ENCODE measurements at places on chromosomes 16 and 17.

- no peak for DNase-seq
Observed at GRCh38 chr17:15456496-15456895, 10.9 kb downstream of the CDRT4 start.

DNA sequence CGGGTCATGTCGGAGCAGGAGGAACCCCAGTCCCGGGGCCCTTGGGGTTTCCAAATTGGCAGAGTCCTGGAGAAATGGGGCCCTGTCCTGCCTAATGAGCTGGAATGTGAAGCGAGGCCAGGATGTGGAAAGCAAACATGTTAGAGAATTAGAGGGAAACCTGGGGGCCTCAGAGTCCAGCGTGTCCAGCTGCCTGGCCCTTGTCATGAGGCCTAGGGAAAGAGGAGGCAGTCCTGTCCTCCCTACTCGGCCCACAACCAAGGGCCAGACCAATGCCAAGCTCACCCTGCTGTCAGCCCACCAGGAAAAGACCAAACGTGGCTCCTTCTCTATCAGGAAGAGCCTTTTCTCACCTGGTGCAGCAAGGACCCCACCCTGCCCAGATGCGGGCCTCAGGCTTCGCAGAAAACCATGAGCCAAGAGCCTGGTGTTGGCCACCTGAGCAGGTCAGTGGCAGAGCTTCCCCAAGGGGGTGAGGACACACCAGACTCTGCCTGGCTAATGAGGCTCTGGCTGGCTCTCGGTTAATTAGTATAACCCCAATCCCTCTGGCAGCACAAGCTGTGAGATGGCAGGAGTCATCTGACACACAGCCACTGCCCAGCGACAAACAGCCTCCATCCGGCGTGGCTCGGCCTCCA, 10.1 kb downstream of the TEKT5 start:
- DNase-seq: no peak

DNA sequence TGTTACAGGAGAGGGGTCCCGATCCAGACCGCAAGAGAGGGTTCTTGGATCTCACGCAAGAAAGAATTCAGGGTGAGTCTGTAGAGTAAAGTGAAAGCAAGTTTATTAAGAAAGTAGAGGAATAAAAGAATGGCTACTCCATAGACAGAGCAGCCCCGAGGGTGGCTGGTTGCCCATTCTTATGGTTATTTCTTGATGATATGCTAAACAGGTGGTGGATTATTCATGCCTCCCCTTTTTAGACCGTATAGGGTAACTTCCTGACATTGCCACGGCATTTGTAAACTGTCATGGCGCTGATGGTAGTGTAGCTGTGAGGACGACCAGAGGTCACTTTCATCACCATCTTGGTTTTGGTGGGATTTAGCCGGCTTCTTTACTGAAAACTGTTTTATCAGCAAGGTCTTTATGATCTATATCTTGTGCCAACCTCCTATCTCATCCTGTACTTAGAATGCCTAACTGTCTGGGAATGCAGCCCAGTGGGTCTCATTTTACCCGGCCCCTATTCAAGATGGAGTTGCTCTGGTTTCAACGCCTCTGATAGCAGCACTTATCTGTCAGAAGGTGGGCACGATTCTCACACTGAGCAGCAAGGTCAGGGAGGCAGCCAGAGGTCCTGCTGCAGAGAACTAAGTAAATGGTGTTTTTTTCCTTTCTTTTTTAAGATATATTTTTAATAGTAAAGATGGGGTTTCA, 26.5 kb upstream of the XYLT2 start:
- DNase-seq: no peak

- no peak for DNase-seq
Observed at GRCh38 chr16:54282202-54282927, 4.2 kb downstream of the IRX3 start.

- no peak for DNase-seq
Observed at GRCh38 chr16:71216714-71217113, 13.8 kb downstream of the HYDIN start.

GRCh38 chr17:68588362-68588761, 12.8 kb downstream of the FAM20A start:
- no peak for DNase-seq

GRCh38 chr17:3960764-3961163, 3.5 kb downstream of the ATP2A3 start:
- DNase-seq: no peak

DNA sequence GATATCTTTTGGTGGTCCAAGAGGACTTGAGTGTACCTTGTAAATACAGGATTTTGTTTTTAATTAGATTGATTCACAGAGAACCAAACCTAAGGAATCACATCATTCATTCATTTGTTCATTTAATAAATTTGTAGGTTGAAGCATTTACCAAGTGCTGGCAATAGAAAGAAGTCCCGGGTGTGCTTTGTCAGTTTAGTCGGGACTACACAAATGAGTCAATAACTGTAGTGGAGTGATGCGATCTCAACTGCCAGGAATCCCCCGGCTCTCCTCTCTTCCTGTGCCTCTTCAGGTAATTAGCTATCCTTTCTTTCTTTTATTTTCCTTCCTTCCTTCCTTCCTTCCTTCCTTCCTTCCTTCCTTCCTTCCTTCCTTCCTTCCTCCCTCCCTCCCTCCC, 1.4 kb upstream of the WWOX start:
- no peak for DNase-seq

DNA sequence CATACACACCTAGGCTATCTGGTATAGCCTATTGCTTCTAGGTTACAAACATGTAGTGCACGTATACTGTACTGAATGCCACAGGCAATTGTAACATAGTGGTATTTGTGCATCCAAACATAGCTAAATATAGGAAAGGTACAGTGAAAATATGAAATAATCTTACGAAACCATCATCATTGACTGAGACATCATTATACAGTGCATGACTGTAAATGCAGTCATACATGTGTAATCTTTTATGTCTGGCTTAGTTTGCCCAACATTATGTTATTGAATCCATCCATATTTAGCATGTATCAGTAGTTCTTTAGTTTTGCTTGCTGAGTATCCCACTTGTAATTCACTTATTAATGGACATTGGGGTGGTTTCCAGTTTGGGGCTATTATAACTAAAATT, 124.9 kb downstream of the CYLD start:
- DNase-seq: no peak

DNA sequence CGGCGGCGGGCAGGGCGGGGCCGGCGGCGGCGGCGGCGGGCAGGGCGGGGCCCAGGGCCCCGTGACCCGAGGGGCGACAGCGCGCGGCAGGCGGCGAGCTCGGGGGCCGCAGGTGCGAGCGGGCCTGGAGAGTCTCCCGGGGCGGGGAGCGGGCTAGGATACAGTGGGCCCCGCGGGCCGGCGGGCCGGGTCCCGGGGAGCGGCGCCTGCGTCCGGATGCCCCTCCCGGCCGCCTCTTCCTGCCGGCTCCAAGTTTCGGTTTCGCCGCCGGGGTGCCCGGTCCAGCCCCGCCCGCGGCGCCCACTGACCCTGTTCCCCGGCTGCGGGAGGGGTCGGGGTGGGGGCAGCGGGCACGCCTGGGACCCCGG, at the start of gene RNF213:
Gene RNF213, plus strand, starts transcription at position 62 of the 368 bp plus-strand sequence. CDS start 2,830 bp downstream, outside the sequence.
- DNase-seq: no peak

GRCh38 chr17:63629627-63630026, 7.4 kb downstream of the MAP3K3 start:
- no peak for DNase-seq

- DNase-seq: no peak
Observed at GRCh38 chr17:79002796-79003593, 6.6 kb downstream of the CANT1 start.

GRCh38 chr16:58056580-58056979, 31.0 kb downstream of the MMP15 start:
- DNase-seq: no peak

DNA sequence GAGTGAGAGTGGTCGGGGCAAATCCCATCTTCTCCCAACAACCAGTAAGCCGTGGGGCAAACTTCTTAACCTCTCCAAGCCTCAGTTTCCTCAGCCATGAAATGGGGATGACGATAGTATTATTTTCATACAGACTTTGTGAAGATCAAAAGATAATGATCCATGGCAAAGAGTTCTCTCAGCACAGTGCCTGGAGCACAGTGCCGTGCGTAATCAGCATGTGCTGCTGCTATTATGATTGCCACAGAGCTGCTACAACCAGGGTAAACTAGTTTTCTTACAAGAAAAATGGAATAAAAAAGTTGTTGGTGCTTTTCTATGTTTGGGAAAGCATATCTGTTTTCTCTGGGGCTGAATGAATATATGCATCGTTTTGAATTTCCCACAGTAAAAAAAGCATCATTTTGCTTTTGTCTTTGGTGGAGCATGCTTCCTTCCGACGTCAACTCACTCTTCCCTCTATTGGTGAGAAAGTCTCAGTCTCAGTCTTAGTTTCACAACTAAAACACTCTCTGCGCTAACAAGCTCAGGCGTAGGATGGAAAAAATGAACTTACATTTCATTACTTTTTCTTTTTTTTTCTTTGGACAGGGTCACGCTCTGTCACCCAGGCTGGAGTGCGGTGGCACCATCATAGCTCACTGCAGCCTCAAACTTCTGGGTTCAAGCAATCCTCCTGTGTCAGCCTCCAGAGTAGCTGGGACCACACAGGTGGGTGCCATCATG, 37.2 kb downstream of the CDK5R1 start:
- no peak for DNase-seq

GRCh38 chr16:708019-708418, 2.4 kb upstream of the FBXL16 start:
- DNase-seq: no peak

DNA sequence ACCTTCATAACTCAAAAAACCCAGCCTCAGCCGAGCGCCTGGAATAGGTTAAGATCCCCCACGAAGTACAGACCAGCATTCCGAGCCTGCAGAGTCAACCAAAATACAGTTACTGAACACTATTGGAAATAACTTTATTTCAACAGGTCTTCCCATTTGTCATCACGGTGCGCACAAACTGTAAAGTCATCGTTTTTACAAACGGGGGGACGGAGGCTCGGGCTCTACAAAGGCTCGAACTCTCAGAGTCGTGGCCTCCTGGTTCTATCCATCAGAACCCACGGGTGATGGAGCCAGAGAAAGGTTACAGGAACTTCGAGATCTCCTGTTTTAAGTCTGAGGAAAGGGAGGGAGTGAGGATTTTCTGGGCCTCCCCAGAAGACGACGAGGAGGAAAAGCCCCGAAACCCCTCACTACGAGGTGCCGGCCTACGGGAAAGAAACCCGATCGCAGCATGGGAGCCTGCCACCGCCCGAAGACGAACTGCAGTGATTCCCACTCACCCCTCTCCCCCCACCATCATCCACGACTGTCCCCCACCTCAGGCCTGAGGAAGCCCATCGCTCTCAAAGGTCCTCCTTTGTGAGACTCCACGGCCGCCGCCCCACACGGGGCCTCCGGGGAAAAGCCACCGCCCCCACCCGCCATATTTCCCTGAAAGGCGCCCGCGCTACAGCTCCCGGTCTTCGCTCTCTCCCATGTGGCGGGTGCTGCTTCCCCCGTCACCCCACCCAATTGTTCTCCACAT, 917 bp downstream of the YWHAE start:
- DNase-seq: no peak

- DNase-seq: no peak
Observed at GRCh38 chr17:80362428-80363119, 52.4 kb upstream of the ENDOV start.

GRCh38 chr16:73887911-73888310, 408.7 kb upstream of the PSMD7 start:
- no peak for DNase-seq

DNA sequence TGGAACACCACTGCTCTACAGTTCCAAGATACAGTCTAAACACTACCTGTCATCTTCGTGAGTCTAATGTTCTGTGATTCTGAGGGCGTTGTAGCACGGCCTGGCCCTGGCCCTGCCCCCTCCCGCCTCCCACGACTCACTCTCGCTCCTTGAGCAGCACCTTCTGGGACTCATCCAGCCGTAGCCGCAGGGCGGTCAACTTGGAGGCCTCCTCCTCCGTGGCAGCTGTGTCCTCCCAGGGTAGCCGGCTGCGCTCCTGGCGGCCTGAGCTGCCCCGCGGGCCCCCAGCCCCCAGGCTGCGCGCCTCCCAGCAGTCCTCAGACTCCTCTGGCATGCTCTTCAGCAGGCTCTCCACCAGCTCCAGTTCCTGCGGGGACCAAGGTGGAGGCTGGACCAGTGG, 10.6 kb downstream of the CCDC102A start:
- DNase-seq: no peak

GRCh38 chr16:49578435-49579024, 204.9 kb downstream of the C16orf78 start:
- DNase-seq: no peak

GRCh38 chr16:75064403-75065148, 52.0 kb downstream of the LDHD start:
- no peak for DNase-seq

DNA sequence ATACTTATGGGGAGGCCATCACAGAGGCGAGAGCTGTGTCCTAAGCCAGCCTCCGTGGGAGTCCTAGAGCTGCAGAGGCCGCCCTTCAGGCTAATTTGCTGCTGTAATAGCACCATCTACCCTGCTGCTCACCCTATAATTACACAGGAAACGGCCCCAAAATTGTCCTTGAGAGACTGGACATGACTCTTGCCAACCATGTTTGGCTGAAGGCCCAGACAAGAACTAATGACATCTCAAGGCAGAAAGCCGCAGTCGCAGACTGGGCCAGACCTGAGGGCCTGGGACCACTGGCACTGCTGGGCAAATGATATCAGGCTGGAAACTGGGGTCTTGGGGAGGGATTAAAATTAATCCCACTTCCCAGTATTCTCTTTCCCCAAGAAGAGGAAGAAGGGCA, 24.1 kb downstream of the PSMD7 start:
- no peak for DNase-seq

DNA sequence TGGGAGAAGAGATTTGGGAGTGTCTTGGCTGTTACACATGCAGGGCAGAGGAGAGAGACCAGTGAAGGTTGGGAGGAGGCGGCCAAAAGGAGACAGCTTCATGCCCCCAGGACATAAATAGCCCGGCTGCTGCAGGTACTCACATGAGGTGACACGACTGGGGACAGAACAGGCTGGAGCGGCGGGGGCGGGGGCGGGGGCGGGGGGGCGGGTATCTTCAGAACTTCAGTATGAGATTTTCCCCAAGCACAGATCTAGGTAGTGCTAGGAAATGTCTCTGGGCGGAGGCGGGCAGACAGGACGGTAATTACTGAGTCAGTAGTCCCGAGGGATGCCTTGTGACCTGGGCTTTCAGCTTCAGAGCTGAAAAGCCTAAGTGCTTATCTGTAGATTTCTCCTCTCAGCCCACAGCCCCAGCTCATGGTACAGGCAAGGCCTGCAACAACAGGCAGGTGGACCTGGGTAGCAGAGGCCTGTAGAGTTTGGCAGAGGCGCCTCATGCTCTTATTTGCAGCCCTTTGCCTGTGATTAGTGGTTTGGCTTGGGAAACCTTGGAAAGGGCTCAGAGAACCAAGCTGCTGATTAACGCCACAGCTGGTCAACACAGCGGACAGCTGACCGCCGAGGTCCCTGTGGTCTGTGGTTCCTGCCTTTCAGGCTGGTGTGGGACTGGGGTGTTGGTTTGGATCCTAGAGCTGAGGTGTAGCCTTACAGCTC, 24.5 kb downstream of the UNK start:
- no peak for DNase-seq

- DNase-seq: no peak
Observed at GRCh38 chr16:70692130-70692872, 6.4 kb upstream of the MTSS2 start.

DNA sequence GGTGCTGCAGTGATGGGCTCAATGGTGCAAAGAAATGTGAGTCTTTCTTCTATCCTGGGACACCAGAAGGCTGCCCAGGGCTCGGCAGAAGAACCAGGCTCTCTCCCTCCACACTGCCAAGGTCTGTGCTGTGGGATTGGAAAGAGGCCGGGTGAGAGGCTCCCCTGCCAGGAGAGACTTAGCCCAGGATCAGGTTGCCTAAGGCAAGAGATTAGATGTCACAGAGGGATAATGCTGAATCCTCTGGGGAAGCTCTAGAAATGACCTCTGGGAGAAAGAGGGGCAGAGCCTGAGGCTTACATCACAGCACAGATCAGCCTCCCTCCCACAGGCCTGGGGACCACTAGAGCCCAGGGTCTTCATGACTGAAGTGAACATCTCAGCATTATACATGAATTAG, 5.7 kb upstream of the DOC2B start:
- no peak for DNase-seq

All from stimulated activated CD8-positive, alpha-beta memory T cell treated with anti-CD3 and anti-CD28 coated beads, Interleukin-15, amount 100 ng/mL, for 24 hours (primary cell).